ENCODE measurements at places on chromosomes 16 and 17. TPM values are rescaled to one million over a fixed set of nuclear protein-coding genes. Genes with fewer than 3 reads are reported as not detected.

- H3K27ac ChIP-seq, result no peak overlapping the region
- no peak for DNase-seq
- no peaks in the 10 kb centered on the region for H3K4me1 ChIP-seq
- no peaks in the 10 kb centered on the region for H3K36me3 ChIP-seq
- no peaks in the 10 kb centered on the region for H3K27me3 ChIP-seq
- H3K4me3 ChIP-seq, result no peak overlapping the region
Observed at GRCh38 chr16:11955713-11956123, 9.3 kb upstream of the TNFRSF17 start.

The TPSG1 gene
- total RNA-seq, result 1.3 TPM

DNA sequence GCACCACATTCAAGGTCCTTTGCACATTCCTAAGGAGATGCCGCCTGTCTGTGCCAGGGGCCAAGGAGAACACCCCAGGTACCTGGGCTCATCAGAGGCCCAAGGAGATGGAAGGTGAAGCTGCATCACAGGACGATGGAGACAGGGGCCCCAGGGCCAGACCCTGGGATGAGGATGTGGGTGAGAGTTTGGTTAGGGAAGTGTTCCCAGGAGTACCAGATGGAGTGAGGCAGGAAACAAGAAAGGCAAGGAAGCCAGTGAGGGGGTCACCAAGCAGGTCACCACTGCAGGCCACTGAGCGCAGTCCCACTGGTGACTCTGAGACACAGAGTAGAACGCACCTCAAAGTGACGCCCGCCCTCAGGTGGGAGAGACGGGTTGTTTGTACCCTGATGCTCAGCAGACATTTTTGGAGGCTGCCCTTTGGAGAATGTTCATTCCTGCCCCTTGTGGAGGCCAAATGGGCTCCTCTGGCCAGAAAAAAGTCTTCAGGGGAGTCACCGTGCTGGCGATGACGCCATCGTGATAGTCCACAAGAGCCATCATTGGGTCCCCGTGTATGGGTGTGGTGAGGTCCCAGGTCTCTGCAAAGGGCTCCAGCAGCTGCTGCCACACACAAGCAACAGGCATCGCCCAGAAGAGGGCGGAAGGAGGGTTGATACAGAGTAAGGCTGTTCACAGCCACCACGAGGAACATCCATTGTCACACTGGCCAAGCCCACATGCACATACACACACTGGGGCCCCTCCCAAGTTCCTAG is 57.5 kb downstream of the BEAN1 start:
- no peak overlapping the region for H3K27ac ChIP-seq
- peaks cover 16% of the 10 kb centered on the region for H3K4me1 ChIP-seq
- peak overlapping the region; percentile 6 for H3K4me3 ChIP-seq
- no peaks in the 10 kb centered on the region for H3K27me3 ChIP-seq
- H3K36me3 ChIP-seq, result no peaks in the 10 kb centered on the region

DNA sequence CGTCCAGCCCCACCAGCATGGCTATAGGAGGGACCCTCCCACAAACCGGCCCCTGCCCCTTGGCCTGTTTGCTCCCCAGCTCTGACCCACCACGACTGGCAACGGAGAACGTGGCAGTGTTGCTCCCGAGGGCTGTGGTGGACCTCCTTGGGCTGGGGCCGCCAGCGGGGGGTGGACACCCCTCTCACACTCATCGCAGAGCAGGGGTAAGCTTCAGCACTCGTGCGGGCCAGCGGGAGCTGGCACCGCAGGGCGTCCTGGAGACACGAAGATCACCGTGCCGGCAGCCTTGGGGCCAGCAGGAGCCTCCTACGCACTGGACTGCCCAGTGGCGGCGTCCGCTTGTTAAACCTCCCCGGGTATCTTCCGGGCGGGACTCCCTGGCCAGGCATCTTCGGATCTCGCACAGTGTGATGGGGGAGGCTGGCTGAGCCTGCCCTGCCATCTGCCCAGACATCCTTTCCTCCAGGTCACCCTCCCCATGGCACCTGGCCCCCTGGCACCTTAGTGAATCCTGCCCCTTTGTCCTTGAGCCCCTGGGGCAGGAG is 53.5 kb downstream of the ABR start:
- no peak overlapping the region for H3K27ac ChIP-seq
- peaks cover 13% of the 10 kb centered on the region for H3K4me1 ChIP-seq

The DNAH2 gene
- total RNA-seq, result 0.10 TPM

The RNF166 gene
- 29.1 TPM for total RNA-seq

The ARL17B gene
- 25.1 TPM for total RNA-seq

DNA sequence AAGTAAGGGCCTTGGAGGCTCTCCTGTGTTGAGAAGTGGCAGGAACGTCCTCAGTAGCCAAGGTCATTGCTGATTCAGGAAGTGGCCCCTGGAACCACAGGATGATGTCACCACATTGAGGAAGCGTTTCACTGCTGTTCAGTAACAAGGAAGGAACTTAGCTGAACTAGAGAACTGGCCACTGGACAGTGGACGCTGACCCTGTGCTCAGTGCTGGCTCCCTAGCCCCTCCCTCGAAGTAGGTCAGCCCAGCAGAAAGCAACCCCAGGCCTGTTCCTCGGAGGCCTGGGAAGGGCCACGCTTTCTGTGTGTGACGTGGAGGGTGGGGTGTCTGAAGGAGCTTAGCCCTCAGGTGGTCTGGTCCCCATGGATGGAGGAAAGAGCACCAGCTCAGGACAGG is 58.3 kb downstream of the B9D1 start:
- DNase-seq, result peak; percentile 55
- peaks cover 21% of the 10 kb centered on the region for H3K4me1 ChIP-seq
- no peak overlapping the region for H3K27ac ChIP-seq
- H3K27me3 ChIP-seq, result no peaks in the 10 kb centered on the region
- H3K36me3 ChIP-seq, result no peaks in the 10 kb centered on the region
- H3K4me3 ChIP-seq, result peak overlapping the region; percentile 1

DNA sequence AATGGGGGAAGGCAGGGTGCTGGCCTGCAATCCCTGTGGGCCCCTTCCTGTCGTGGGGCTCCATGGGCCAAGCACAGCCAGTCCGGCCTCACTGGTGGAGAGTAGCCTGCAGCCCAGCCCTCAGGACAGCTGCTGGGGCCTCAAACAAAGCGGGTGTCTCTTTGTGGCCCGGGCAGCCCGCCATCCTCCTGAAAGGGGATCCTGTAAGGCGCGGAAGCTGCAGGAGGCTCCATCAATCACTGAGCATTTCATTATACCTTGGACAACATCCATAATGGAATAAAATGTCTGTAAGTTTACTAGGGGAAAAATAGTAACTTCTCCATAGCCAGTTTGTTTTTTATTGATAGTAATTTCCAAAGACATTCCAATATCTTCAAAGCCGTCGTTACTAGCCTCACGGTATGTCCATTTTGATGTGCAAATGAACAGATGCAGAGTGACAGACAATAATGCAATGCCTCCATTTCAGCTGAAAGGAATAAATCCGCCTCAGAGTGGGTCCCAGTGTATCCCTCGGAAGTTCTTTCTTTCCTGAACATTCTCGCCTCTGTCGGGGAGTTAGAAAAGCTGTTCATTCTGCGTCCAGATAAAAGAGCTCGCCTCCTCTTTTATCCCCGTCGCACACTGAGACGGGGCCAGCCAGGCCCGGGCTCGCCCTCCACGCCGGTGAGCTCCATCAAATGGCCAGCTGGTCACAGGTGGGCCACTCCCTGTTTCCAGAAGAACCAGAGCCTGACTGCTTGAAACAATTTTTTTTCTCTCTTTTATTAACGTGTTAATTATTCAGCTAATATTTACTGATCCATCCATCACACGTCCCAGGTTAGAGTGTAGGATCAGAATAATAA is 14.4 kb downstream of the WSCD1 start:
- DNase-seq, result no peak
- H3K36me3 ChIP-seq, result no peaks in the 10 kb centered on the region
- H3K27ac ChIP-seq, result no peak overlapping the region
- no peaks in the 10 kb centered on the region for H3K4me1 ChIP-seq
- H3K4me3 ChIP-seq, result no peak overlapping the region

GRCh38 chr17:78803186-78803845 is 21.2 kb upstream of the CYTH1 start:
- H3K36me3 ChIP-seq, result peaks cover 23% of the 10 kb centered on the region
- DNase-seq, result no peak
- no peak overlapping the region for H3K27ac ChIP-seq
- H3K27me3 ChIP-seq, result no peaks in the 10 kb centered on the region

The ZP2 gene
- not detected for total RNA-seq

DNA sequence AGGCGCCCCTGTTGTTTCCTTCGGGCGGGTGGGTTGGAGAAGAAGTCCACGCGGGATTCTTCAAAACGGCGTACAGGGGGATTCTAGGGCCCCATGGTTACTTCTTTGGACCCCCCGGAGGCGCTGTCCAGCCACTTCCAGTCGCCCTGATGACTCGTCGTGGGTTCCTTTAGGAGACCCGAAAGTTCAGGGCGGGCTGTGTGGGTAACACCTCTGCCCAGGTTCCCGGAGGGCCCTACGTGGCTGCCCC is 716 bp upstream of the HIC1 start:
- peak; percentile 82 for DNase-seq
- H3K4me3 ChIP-seq, result peak overlapping the region; percentile 80
- no peaks in the 10 kb centered on the region for H3K36me3 ChIP-seq
- peaks cover 19% of the 10 kb centered on the region for H3K4me1 ChIP-seq
- no peaks in the 10 kb centered on the region for H3K27me3 ChIP-seq

The SSTR5 gene
- total RNA-seq, result not detected

DNA sequence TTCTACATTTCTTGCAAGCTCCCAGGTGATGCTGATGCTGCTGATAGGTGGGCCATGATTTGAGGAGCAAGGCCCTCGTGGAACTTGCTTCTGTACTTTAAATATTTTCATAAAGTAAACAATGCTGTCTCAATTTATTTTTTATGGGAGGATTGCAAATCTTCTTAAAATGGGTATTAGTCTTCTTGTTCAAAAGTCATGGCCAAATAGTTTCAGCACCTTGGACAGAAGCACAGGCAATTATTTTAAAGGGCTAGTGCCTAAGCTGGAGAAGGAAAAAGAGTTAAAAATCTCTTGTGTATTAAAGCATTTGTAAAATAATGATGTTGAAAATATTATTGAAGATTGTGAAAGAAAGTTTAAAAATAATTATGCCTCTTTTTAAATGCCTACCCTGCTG is 50.5 kb downstream of the GPR139 start:
- peaks cover 6% of the 10 kb centered on the region for H3K27me3 ChIP-seq
- H3K4me1 ChIP-seq, result no peaks in the 10 kb centered on the region
- no peaks in the 10 kb centered on the region for H3K36me3 ChIP-seq
- no peak overlapping the region for H3K27ac ChIP-seq
- DNase-seq, result no peak

DNA sequence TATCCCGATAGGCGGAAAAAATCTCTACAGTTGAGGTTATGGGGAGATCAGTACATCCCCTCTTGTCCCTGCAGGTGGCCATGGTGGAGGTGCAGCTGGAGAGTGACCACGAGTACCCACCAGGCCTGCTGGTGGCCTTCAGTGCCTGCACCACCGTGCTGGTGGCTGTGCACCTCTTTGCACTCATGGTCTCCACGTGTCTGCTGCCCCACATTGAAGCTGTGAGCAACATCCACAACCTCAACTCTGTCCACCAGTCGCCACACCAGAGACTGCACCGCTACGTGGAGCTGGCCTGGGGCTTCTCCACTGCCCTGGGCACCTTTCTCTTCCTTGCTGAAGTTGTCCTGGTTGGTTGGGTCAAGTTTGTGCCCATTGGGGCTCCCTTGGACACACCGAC is 4.2 kb downstream of the ORAI3 start:
- no peak overlapping the region for H3K27ac ChIP-seq
- no peaks in the 10 kb centered on the region for H3K27me3 ChIP-seq
- peaks cover 18% of the 10 kb centered on the region for H3K4me1 ChIP-seq
- no peak overlapping the region for H3K4me3 ChIP-seq

- no peak overlapping the region for H3K27ac ChIP-seq
- no peak overlapping the region for H3K4me3 ChIP-seq
- H3K4me1 ChIP-seq, result peaks cover 7% of the 10 kb centered on the region
Observed at GRCh38 chr17:81142301-81143199, 22.8 kb upstream of the PVALEF start.

- no peak for DNase-seq
- no peak overlapping the region for H3K27ac ChIP-seq
Observed at GRCh38 chr16:87832741-87833502, 36.4 kb downstream of the SLC7A5 start.

The KRTAP1-5 gene
- not detected for total RNA-seq

DNA sequence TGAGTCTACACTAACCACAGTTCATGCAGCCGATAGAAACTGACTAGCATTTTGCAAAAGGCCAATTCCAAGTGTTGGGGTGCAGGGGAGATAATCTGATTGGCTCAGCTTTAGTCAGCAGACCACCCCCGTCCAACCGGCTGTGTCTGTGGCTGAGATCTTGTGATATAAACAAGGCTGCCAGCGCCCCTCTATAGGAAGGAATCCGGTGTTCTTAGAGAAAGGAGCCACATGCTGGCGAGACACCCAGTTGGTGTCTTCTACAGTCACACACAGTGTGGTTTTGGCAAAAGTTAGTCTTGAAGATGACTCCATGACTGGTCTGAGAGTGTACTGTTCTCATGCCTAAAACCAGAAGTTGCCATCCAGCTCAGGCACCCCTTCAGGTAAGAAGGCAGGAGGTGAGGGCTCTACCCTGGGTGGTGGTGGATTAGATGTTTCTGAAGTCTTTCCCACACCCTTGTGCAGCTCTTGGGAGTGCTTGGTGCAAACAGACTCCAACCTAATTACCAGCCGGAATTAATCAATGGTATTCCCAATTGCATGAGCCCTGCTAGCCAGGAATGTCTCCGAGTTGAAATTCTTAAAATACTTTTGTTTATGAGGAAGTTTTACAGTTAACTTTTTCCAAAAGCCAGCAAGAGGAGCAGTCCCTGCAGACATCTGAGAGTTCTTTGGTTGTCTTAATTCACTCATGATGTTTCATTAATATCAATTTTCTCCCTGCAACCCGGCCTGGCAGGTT is 172.3 kb upstream of the IRX6 start:
- no peak for DNase-seq
- H3K27ac ChIP-seq, result no peak overlapping the region
- no peaks in the 10 kb centered on the region for H3K4me1 ChIP-seq

The RAB11FIP3 gene
- total RNA-seq, result 53.4 TPM

GRCh38 chr17:64658931-64659330 is 3.2 kb downstream of the SMURF2 start:
- no peak for DNase-seq
- H3K27ac ChIP-seq, result no peak overlapping the region
- peaks cover 27% of the 10 kb centered on the region for H3K4me1 ChIP-seq
- no peak overlapping the region for H3K4me3 ChIP-seq

GRCh38 chr16:30745082-30745481 is 3.1 kb upstream of the PHKG2 start:
- no peak overlapping the region for H3K4me3 ChIP-seq
- peaks cover 18% of the 10 kb centered on the region for H3K36me3 ChIP-seq
- H3K27me3 ChIP-seq, result no peaks in the 10 kb centered on the region
- no peak for DNase-seq

DNA sequence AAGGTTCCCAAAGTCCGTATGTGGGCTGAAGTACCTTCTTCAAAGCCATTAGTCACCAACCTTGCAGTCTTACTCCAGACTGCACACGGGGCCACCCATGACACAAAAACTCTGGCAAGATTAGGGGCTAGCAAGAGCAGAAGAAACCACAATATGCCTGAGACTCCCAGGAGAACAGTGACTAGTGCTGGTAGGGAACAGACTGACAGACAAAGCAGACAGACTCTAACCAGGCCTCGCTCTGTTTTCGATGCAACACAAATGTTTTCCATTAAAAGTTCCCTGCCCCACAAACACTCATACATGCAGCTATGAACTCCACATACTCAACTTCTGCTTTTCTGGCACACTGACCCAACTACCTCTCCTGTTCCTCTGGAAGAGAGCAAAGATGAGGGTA is 102.2 kb downstream of the HIC1 start:
- H3K4me3 ChIP-seq, result peak overlapping the region; percentile 28
- peaks cover 8% of the 10 kb centered on the region for H3K36me3 ChIP-seq
- H3K4me1 ChIP-seq, result peaks cover 41% of the 10 kb centered on the region
- no peak for DNase-seq
- peak overlapping the region; percentile 85 for H3K27ac ChIP-seq
- no peaks in the 10 kb centered on the region for H3K27me3 ChIP-seq

All from natural killer cell treated with Interleukin-12 subunit alpha and Interleukin-12 subunit beta and Interleukin-15 and Interleukin-18, amount 100 ng/mL, for 72 hours (primary cell).